ENCODE measurements at places on chromosomes 11 and 22.

DNA sequence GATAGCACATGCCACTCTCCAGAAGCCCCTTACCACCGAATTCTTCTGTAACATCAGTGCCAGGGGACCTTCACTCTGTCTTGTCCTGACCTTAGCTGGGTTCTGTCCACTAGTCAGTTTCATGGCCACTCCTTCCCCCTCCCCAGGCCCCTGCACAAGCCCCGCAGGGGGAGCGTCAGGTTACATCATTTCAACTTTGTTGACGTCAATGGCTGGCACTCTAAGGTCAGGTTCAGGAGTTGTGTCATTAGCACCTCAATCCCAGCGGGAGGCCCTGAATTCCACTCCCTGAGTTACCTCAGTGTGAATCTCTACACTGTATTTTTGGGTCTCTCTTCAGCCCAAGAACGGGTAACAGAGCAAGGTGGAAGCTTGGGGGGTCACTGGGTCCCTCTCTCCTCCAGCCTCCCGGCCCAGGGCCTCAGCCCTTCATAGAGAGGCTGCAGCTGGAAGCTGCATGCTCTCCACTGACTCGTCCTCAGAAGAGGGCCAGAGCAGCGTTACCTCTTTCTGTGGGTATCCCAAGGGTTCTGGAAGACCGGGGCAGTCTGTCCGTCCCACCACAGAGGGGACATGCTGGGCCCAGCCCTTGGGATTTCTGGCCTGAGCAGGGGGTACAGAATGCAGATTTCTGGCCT, 10.3 kb downstream of the USH1C start:
- DNase-seq, result no peak

- DNase-seq, result no peak
Measured at GRCh38 chr11:121358760-121359159, 66.2 kb downstream of the SC5D start.

DNA sequence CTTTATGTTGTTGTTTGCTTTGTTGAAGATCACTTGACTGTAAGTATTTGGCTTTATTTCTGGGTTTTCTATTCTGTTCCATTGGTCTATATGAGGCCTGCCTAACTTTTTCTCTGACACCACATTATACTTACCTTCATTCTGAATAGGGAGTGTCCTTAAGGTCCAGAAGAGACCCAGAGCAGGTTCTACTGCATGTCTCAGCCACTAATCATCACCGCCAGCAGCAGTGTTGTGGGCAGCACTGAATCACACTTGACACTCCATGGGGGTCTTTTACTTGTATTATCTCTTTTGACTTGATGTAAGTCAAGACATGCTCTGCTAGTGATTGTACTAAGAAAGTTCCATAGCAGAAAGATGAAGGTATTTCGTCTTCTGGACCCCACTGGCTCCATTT, 274.9 kb downstream of the TENM4 start:
- DNase-seq, result no peak

DNA sequence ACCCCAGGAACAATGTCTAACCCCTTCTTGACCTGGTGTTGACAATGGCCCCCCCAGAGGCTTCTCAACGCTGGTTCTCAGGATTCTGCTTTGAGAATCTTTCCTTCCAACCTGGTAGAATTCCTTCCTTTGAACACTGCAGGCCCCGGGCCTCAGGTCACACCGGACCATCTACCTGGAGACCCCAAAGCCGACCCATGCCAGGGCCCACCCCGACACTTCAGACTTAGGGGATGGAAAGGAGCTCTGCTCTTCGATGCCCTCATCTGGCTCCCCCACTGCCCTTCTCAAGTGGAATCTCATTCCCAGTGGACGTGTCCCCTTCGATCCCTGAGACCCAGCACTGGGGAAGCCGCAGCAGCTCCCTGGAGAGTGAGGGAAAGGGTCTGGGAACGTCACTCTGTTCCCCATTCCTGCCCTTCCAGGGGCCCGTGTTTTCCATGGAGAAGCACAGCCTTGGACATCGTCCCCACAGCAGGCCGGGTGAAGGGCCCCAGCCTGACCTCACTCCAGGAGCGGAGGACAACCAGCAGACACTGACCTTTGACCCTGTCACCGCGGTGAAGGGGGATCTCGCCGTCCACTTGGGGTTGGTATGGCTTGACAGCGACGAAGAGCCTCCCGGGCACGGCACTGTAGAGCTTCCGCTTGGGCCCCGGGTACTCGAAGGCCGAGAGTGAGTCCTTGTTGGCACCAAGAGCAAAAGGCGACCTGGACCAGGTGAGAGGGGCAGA, 408.3 kb downstream of the CTTN start:
- DNase-seq, result no peak

DNA sequence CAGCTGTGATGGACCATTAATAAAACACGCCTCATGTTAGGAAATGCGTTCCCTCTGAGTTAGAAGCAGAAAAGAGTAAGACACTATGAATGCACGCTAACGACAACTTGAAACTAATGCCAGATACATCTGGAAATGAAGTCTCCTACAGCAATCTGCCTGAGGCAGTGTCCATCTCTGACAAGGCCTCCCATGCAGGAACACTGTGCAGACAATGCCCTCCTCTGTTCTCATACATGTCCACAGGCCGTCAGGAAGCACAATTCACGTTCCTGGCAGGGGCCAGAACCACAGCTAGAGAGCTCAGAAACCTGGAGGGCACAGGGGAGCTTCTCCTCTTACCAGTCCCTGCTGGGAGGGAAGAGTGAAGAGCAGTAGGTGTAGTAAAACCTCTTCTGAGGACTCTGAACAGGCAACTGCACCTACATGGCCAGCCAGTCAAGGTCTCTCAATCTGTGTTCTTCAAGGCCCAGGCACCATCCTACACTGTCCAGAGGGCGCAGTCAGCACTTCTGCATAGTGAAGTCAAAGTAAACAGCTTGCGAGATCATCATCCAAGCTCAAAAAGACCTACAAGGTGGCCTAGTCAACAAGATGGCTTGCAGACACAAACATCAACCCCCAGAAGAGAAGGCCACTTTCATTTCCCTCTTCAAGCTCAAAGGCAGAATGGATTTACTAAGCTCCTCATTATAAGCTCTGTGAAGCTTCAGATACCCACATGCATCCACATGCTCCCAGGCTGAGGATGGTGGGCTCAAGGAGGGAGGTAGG, 41.5 kb upstream of the CYP2D6 start:
- no peak for DNase-seq

GRCh38 chr11:34680206-34680605, 59.3 kb downstream of the EHF start:
- no peak for DNase-seq

DNA sequence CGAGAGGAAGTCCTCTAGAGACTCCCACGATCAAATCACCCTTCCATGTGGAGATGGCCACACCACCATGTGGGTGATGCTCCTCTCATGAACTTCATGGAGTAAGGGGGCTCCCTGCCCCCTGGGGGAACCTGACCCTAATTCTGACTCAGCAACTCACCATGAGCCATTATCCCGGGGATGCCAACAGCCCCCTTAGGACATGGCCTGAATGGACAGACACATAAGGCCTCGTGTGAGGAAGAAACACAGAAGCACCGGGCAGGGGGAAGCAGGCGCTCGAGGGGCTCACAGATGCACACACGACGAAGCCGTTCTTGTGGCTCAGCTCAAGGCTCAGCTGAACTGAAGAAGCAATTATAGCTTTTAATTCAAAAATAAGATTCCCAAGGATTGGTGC, 99.5 kb upstream of the BID start:
- no peak for DNase-seq

DNA sequence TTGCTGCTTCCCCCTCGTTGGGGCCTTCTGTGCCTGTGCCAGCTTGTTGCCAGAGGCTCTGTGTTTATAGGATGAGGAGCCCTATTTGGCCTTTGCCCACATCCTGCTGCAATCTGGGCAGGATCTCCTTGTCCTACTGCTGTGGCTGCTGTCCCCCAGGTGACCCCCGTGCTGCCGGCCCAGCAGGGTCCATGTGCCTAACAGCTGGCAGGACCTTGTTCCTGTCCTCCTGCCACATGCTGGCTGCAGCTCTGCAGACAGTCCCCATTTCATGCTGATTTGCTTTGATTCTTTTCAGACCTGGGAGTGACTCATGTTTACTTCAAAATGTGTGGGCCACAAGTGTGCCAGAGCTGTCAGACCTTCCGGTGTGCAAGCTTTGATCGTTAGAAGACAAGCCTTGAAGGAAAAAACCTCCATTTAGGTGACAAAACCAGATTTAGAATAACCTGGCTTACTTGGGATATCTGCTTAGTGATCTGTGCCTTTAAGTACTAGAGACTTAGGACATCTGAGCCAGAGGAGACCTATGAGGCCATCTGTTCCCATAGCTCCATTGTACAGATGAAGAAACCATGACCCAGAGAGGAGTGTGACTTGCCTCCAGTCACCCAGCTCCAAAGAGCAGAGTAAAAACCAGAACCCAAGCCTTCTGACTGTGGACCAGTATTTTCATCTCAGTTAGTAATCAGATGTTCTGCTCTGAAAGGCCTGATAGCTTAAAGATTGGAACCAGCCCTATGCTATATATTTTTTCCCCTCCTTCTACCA, 11.1 kb downstream of the NAV2 start:
- DNase-seq, result peak; percentile 41

- no peak for DNase-seq
Measured at GRCh38 chr11:72543849-72544542, 109.7 kb upstream of the CLPB start.

DNA sequence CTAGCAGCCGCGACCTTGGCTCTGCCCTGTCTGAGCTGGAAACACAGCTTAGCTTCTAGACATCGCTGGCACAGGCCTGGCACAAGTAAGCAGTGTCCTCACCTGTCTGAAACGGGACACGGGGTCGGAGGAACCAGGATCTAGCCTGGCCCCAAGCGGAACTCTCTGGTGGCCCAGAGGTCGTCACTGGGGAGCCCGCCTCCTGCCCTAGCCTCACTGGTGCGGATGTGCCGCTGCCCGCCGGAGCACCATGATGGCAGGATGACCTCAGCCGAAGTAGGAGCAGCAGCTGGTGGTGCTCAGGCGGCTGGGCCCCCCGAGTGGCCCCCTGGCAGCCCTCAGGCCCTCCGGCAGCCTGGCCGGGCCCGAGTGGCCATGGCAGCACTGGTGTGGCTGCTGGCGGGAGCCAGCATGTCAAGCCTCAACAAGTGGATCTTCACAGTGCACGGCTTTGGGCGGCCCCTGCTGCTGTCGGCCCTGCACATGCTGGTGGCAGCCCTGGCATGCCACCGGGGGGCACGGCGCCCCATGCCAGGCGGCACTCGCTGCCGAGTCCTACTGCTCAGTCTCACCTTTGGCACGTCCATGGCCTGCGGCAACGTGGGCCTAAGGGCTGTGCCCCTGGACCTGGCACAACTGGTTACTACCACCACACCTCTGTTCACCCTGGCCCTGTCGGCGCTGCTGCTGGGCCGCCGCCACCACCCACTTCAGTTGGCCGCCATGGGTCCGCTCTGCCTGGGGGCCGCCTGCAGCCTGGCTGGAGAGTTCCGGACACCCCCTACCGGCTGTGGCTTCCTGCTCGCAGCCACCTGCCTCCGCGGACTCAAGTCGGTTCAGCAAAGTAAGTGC, 871 bp downstream of the SLC35E4 start:
- no peak for DNase-seq

GRCh38 chr11:63862923-63863322, 24.0 kb downstream of the MARK2 start:
- no peak for DNase-seq

All from glutamatergic neuron (in vitro differentiated cells).